ENCODE measurements at places on chromosomes 7 and 10.
A peak's percentile ranks its signal among the peaks of the same experiment; 100 is the strongest.

DNA sequence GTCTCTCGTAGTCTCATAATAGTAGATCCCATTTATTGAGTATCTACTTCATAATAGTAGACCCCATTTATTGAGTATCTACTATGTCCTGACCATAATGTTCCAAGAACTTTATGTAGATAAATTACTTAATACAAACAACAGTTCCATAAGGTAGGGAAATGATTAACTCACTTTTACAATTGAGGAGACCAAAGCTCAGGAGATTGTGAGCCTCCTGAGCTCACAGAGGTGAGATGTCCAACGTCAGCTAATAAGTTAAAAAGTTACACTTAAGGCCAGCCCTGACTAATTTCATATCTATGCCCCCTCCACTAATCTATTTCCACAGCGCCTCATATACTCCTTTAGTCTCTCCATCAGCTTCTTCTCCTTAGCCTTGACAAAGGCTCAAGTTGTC lies 17.5 kb upstream of the GGCT start:
- no peak for DNase-seq

DNA sequence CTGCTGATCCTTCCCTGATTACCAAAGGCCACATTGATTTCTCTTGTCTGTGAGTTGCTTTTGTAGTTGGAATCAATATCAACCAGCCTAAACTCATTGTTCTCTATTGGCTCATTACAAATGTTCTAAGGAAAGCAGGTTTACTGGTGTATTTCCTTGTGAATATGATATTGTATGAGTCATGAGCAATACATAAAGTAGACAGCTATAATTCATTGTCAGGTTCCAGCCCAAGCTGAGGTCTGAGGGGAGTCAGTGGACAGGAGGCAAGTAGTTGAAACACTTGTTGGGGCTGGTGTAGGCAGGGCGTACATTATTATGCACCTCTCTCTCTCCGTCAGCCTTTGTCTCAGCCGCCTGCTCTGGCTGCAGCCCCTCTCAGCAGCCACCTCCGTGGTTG lies 451.7 kb downstream of the IPMK start:
- no peak for DNase-seq

DNA sequence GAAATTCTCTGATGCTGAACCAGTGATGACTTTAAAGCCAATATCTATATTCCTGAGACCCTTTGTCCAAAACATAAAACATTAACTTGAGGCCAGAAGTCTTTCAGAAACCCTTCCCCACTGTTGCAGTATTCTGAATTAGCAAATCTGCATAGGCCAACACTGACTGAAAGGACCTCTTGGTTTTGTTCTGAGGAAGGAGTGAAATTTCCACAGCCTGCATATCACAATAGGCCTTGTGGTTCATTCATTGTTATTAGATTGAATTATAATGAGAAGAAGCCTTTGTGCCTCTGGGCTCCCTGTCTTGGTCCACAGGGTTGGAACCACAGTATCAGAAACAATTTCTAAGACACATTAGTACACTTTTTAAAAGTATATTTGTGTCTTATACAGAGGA lies 90.3 kb downstream of the CCNY start:
- DNase-seq: no peak

DNA sequence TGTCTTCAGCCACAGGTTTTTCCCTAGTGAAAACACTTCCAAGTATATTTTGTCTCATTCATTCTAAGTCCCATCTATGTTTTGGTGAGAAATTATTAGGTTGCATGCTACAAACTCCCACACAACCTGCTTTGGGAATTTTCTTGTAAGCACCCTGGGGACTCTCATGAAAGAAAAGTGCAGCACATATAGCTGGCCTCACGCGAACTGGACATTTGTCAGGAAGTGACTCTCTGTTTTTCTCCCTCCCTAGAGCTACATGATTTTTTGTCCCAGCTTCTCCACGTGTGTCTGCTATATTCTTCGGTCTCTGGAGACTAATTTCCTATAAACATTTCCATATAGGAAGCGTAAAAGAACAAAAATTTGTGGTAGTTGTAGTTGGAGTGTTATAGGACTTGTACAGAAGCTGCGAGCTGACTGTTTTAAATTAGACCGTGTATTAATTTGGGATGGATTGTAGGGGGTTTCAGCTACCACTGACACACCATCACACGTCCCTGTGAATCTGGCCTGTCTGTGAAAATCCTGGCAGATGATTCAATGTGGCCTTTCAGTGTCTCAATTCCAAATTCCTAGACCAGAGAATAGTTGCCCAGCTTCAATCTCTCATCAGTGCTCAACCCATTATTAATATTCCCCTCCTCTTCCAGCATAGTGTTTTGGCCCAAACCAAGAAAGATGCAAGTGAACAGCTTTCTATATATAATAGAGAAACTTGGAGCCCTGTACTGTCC lies 40.2 kb downstream of the ARL4A start:
- peak; percentile 67 for DNase-seq

DNA sequence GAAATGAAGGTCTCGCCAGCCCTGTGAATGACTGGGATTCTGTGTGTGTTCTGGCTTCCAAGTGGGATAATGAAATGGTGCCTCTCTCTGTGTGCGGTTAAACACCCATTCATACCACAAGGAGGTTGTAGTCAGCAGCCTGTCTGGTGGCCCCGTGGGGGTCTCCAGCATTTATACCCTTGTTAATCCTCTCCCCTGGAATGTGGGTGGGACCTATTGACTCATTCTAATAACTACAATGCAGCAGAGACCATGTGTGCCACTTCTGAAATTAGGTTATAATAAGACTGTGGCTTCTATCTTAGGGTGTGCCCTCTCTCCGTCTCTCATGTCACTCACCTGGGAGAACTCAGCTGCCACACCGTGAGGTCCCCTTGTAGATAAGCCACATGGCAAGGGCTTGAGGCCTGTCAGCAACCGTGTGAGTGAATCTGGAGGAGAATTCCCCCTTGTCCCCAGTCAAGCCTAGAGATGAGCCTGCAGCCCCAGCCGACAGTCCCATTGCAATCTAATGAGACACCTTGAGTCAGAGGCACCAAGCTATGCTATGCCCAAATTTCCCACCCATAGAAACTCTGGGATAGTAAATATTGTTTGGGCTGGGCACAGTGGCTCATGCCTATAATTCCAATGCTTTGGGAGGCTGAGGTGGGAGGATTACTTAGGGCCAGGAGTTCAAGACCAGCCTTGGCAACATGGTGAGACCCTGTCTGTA lies 106.8 kb downstream of the GALNT17 start:
- no peak for DNase-seq

GRCh38 chr10:21603721-21604120 lies 69.7 kb downstream of the MLLT10 start:
- DNase-seq: no peak

DNA sequence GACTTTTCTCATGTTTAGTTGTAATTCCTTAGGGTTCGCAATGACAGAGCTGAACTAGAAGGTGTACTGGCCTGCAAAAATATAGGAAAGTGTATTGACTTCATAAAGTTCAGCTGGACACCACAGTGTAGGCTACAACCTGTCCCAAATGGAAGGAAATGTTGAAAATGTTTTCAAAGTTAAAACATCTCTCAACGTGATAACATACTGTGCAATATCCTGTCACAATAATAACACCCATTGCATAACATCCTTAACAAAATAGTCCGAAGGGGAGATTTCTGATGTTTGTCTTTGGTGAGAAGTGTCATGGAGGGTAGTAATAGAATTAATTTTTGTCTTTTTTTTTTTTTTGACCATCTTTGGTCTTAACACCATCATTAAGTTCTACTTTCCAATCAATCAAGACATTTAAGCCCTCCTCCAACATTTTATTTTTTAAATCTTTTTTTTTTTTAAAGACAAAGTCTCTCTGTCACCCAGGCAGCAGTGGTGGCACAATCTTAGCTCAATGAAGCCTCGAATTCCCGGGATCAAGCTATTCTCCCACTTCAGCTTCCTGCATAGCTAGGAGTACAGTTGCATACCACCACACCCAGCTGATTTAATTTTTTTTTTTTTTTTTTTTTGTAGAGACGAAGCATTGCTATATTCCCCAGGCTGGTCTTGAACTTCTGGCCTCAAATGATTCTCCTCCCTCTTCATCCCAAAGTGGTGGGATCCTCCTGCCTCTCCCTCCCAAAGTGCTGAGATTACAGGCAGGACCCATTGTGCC lies 45.7 kb downstream of the DYNC1I1 start:
- peak; percentile 46 for DNase-seq

GRCh38 chr7:159172400-159172799 lies 27.7 kb upstream of the VIPR2 start:
- no peak for DNase-seq

DNA sequence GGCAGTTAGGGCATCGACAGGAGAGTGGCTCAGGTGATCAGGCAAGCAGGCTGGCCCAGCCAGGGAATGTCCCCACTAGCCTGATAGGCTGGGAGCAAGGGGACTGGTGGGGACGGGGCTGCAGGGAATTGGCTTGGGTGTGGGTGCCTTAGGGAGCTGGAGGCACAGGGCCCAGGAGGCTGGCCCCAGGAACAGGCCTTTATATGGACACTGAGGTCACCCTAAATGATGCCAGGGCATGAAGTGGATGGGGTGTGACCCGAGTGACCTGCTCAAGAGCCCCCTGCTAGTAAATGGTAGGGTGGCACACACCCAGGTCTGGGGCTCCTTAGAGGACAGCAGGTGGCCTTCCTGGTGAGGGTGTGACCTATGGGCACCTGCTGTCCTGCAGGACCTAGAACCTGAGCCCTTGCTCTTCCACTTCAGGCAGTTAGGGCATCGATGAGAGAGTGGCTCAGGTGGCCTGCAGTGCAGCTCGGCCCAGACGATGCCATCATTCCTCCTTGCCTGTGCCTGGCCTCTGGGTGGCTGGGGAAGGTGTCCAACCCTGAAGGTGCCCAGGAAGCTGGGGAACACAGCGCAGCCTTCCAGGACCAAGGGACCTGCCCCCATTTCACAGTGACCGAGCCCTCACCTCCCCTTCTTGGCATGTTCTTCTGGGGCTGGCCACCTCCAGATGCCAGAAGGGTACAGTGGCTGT lies 51.7 kb upstream of the LEP start:
- DNase-seq: no peak

DNA sequence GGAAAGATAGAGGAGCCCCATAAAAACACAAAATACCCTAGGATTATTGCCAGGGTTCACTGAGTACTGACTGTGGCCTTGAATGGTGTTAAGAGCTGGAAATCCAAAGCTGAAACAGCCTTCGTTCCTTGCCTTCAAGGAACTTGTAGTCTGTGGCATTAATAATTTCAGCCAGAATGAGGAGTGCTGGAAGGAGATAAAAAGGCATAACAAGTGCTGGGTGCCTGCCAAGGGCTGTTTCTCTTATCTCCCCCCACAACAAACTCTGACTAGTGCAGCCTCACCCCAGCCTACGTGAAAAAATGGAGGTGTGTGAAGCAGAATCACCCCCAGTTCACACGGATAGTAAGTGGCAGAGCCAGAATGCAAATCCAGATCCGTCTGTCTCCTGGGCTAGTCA lies 199.1 kb upstream of the LYZL2 start:
- peak; percentile 66 for DNase-seq

DNA sequence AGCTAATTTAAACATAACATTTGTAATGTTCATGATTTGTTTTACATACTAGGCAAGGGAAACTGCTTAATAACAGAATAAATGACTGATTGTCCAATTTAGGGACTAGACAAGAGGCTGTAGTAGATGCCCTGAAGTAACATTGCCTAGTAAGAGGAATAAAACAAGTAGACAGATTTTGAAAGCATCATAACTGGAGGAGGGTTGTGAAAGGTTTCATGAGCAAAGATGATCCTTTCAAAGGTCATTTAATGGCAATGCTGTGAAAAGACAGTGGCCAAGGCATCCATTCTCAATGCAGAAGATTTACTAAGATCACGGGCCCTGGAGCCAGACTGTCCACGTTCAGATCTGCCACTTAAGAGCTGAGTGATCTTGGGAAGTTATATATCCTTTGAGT lies 44.8 kb upstream of the HHEX start:
- DNase-seq: no peak

DNA sequence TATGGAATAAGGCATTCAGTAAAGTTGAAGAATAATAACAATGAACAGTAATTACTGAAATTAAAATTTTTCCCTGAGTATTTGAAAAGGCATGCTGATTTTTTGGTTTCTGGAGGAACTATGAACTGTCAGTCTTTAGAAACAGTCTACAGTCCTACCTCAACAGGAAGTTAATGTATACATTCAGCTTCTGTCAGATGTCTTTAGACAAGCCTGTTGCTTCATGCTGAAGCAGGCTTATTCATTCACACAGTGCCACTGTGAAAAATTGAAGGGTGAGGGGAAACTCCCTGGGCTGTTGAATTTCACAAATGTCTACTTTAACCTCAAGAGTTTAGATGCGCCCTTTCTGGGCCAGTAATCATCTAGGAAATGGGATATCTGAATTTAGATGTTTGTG lies 3.5 kb downstream of the NRF1 start:
- DNase-seq: peak; percentile 38

GRCh38 chr7:101957744-101958525 lies 140.5 kb downstream of the CUX1 start:
- DNase-seq: no peak

GRCh38 chr7:16646472-16647072 lies 591 bp downstream of the BZW2 start:
- DNase-seq: no peak

DNA sequence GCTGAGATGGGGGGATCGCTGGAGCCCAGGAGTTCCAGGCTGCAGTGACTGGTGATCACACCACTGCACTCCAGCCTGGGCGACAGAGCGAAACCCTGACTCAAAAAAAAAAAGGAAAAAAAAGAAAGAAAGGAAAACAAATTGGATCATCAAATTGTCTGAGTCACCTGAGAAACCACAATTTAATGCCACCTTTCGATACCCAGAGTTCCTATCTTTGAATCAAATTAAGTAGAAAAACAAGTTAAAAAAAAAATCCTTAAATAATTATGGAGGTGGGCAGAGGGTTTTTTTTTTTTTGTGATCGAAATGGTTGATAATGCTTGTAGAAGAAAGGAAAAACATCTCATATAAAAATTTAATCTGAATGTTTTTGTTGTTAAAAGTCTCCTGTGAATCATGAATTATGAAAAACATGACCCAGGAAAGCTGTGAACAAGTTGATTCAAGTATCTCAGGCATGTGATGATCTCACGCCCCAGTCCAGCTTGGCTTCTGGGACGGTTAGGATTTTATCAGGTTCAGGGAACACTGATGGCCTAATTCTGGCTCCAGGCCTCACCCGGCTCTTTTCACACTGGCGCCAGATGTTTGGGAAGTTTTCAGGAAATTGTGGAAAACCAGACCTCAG lies 25.3 kb upstream of the CUX1 start:
- DNase-seq: peak; percentile 61

- DNase-seq: no peak
Measured at GRCh38 chr10:79165070-79165778, 96.5 kb downstream of the ZMIZ1 start.

GRCh38 chr7:139913021-139913844 lies 84.2 kb downstream of the TBXAS1 start:
- no peak for DNase-seq

- peak; percentile 74 for DNase-seq
Measured at GRCh38 chr10:49534670-49535381, 4.1 kb downstream of the ERCC6 start.

All from fibroblast of pulmonary artery (primary cell).